ENCODE measurements at places on chromosomes 12 and 14. TPM values are rescaled to one million over a fixed set of nuclear protein-coding genes. Genes with fewer than 3 reads are reported as not detected.

- DNase-seq = no peak
Measured at GRCh38 chr12:68876461-68876860, 56.5 kb downstream of the CPM start.

The KRT4 gene
- not detected for total RNA-seq

GRCh38 chr12:2306012-2306411 lies 253.2 kb downstream of the CACNA1C start:
- no peak for DNase-seq

GRCh38 chr14:71619472-71619871 lies 312.8 kb upstream of the RGS6 start:
- no peak for DNase-seq

DNA sequence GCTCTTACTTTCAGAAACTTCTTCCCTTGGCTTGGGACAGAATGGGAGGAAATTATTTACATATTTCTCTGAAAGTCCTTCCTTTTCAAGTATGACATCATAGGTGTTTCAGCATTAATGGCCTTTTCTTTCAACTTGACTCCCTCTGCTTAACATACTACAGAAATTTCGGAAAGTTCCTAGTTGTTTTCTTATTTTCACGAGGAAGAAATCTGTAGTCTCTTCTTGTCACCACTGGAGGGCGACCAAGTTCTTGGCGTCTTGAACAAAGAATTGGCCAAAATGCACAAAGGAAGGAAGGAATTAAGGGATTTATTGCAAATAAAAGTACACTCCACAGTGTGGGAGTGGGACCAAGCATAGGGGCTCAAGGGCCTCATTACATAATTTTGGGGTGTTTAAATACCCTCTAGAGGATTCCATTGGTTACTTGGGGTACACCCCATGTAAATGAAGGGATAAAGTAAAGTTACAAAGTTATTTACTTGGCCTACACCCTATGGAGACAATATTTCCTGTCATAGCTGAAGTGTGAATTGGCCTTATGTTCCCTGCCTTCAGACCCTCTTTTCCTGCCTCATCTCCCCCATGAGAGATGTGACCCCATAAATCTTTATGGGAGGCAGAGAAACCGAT lies 70.4 kb downstream of the RPL10L start:
- DNase-seq = no peak

DNA sequence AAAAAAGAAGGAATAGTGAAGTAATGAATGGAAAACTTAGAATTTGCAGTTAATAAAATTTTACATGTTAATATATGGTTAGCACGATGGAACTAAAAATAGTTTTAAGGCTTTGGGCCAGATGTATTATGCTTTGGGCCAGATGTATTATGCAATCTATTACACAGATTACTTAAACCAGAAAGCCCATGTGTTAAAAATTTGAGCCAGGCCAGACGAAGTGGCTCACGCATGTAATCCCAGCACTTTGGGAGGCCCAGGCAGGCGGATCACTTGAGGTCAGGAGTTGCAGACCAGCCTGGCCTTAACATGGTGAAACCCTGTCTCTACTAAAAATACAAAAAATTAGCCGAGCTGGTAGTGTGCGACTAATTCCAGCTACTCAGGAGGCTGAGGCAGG lies 17.2 kb downstream of the IFT81 start:
- DNase-seq = no peak

The EPYC gene
- total RNA-seq = not detected

DNA sequence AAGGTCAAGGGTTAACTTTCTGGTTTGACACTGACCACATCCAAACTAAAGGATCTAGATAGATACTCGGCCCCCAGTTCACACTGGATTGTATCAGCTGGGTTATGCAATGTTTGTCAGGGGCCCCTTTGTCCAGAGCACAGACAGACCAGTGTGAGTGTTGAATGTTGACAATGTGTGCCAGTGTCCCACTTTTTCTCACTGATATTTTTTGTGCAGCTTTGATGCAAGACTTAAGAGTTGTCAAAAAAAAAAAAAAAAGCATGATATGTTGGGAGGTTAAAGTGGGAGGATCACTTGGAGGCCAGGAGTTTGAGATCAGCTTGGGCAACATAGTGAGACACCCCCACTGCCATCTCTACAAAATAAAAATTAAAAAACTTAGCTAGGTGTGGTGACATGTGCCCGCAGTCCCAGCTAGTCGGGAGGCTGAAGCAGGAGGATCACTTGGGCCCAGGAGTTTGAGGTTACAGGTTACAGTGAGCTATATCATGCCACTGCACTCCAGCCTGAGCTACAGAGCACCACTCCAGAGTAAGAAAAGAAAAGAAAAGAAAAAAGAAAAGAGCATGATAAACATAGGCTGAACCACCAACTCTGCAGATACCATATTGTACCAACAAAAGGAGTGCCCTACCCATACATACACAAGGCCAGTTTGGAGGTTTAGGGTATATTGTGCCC lies 97.5 kb downstream of the LGR5 start:
- no peak for DNase-seq

The CPM gene
- 14.6 TPM for total RNA-seq

DNA sequence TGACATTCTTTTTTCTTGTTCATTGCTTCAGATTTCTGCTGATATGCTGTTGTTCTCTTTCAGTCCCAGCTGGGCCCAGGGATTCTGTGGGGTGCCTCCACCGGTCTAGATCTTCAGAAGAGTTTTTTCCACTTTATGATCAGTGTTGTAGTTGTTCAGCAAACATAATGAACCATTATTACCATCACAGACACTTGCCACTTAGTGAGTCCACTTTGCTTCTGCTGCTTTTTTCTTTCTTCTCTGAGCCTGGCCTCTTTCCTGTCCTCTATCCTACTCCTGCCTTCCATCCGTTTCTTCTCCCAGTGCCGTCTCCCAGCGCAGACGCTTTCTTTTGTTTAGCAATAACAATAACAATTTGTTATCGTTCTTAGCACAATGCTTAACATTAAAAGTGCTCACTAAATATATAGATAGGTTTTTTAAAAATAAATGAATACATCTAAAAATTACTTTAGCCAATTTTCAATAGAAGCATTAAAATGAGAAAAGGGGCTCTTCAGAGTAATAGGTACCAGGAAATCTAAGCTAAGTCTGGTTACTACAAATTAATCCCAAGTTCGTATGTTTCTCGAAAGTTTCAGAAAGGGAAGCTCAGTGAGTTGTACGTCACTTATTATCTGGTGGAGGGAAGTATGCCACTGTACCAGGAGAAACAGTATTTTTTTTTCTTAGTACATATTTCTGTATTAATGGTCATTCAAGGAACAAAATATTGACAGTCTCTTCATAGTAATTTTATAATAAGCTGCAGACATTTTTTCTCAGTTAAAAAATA lies 98.2 kb downstream of the SRGAP1 start:
- no peak for DNase-seq

- DNase-seq = no peak
Measured at GRCh38 chr14:93319958-93320357, 12.9 kb downstream of the BTBD7 start.

The SP1 gene
- total RNA-seq = 63.9 TPM

- DNase-seq = no peak
Measured at GRCh38 chr12:84056-84455, 17.5 kb downstream of the IQSEC3 start.

DNA sequence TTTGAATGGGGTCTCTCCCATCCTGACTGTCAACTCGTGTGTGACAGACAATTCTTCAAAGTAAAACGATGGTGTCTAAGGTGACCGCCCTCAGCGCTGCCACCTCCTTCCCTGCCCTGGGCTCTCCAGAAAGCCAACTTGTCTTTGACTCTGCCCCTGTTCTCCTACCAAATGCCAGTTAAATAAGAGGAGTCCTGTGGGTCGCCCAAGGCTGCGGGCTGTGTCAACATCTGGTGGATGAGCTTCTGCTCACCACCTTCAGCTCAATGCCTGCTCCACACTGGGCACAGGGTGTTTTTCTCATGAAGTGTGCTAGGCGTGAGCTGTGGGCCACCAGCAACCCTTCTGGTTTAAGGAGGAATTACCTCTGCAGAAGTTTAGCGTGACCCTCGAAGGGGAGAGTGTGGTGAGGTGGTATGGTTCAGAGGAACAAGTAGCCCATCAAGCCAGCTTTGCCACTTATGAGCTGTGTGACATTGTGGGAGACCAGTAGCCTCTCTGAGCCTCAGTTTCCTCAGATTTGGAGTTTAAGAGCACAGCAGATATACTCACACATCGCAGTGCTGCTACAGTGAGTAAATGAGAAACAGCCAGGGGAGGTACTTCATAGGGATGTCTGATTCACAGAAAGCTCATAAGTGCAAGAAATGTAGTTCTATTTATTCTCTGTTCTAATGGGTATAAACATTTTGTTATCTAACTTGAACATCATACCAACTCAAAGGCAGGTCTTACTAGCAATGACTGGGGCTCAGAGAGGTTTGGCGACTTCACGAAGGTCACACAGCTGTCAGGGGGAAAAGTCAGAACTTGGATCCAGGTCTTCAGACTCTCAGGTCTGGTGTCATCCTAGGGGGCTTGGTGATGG lies 12.1 kb downstream of the SERPINA1 start:
- no peak for DNase-seq

- no peak for DNase-seq
Measured at GRCh38 chr14:94099006-94099405, 11.5 kb upstream of the IFI27 start.

DNA sequence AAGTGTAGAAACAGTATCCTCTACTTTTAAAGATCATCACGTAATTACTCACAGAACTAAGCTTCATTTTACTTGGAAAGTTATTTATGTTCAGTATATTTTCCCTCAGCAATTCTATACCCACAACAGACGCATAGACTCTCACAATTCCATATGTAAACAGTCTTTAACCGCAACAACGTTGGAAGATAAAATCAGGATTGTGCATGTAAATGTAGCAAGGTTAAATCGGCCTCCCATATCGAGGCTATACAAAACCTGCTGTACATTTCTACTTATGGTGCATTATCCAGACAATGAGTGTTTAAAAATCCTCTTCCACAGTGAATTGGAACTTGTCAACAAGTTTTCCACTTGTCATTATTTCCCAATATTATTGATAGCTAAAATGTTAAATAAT lies 581.1 kb downstream of the SLC16A7 start:
- no peak for DNase-seq

The NAV3 gene
- total RNA-seq = 17.0 TPM

DNA sequence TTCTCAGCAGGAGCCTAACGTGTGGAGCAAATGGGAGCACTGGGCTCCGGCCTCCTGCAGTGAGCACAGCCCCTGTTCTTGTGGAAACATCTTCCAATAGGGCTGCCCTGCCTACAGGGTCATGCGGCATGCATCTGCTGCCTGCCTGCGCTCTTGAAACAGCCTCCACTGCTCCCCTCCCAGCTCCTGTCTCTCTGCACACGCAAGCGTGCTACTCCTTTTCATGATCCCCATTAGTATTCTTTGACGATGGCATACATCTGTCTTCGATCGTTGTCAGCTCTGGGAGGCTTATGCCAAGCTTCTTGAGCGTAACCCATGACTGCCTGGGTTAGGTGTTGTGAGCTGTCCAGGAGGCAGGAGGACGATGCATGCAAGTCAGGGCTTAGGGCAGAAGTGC lies 23.1 kb downstream of the NTF3 start:
- DNase-seq = no peak

The AQP2 gene
- not detected for total RNA-seq

- no peak for DNase-seq
Measured at GRCh38 chr12:128940090-128940888, 87.0 kb downstream of the GLT1D1 start.

The ANKRD52 gene
- total RNA-seq = 45.2 TPM

The SLC25A47 gene
- not detected for total RNA-seq

- DNase-seq = no peak
Measured at GRCh38 chr12:57753756-57754337, 1.1 kb upstream of the MARCHF9 start.

The SMCO2 gene
- total RNA-seq = 0.58 TPM

DNA sequence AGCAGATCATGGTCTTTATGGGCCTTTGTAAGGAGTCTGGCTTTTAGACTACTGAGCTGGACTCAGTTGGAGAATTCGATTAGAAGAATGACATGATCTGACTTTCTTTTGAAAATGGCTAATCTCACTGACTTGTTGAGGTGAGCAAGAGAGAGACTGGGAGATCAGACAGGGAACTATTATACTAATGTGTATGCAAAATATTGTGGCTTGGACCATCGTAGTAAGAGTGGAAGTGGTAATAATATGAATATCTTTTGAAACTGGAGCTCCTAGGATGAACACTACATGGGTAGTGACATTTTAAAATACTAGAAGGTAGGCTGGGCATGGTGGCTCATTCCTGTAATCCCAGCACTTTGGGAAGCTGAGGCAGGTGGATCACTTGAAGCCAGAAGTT lies 56.2 kb upstream of the CCT2 start:
- no peak for DNase-seq

- no peak for DNase-seq
Measured at GRCh38 chr12:52070185-52070925, 577 bp downstream of the ATG101 start.

DNA sequence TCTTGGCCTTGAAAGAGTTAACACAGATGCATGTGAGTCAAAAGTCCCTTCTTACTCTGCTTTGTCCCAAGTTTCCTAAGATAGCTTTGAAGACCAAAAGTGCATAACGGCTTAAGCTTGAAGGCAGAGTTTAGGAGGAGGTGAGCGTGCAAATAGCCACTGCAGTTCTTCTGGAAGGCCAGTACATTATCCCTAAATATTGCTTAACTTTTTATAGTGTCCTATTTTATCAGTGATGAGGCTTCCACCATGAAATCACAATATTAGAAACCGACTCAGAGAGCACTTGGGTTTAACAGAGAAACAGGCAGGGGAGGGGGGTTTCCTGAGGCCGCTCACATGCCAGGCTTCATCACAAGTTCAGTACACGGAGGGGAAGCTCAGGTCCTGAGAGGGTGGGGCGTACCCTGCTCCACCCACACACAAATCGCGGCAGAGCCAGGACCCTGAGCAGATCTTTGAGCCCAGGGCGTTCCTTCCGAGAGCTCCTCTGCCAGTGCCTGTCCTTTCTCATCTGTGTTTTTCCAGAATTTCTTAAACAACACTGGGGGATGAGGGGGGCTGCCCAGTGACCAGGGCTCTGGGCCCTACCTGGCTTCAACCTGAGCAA lies 26.8 kb upstream of the BDKRB2 start:
- no peak for DNase-seq

The ENDOU gene
- total RNA-seq = not detected

DNA sequence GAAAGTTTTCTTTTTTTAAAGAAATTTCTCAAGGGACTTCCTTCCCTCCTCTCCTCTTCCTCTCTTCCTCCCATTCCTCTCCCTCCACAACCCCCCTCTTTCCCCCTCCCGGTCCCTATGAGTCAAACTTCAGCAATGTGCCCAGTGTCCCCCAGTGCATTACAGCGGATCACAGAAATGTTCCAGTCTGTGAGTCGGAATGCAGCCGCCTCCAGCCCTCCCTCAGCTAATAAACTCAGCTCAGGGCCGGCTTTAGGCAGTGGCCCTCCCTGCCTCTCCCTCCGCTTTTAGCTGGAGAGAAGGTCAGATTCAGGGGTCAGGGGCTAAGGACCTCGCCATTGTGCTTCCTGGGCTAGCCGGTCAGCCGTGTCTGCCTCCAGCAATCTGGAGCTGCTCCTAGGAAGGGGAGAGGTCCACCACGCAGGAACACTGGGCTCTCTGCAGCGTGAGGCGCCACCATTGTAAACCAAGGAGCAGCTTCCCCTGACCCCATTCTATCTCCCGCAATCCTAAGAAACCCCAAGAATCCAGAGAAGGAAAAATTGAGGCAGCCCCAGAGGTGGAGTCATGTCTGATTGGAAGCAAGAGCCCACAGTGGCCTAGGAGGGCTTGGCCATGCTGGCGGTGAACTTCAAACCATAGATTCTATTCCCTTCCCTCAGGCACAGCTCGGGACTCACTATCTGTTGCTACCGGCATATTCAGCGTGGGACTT lies 1.1 kb upstream of the HDAC7 start:
- DNase-seq = peak; percentile 87

The TSPAN11 gene
- 4.7 TPM for total RNA-seq

The TMEM30B gene
- total RNA-seq = 11.3 TPM
